ENCODE measurements at places on chromosomes 1 and 21.

GRCh38 chr1:223771814-223772770 is 59.8 kb downstream of the CAPN2 start:
- no peak for DNase-seq

- DNase-seq, result no peak
These were observed 418.9 kb downstream of the PRDM2 start for GRCh38 chr1:14118691-14119485.

- DNase-seq, result no peak
These were observed 122.3 kb downstream of the GRIK1 start for GRCh38 chr21:29817450-29817849.

GRCh38 chr1:183000167-183000962 is 22.9 kb upstream of the LAMC1 start:
- no peak for DNase-seq

DNA sequence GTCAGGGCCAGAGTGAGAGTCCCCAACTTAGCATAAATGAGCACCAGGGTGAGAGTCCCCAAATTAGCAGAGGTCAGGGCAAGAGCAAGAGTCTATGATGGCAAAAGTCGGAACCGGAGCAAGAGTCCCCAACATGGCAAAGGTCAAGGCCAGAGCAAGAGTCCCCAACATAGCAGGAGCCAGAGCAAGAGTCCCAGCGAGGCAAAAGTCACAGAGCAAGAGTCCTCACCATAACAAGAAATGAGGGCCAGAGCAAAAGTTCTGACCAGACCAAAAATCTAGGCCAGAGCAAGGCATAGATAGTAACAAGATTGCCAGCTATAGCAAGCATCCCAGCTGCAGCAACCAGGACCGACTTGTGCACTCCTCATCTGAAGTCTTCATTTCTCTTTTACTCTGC is 3.1 kb downstream of the NSUN4 start:
- DNase-seq, result no peak

- DNase-seq, result no peak
These were observed 99.6 kb downstream of the DDX20 start for GRCh38 chr1:111855260-111855659.

All from ascending aorta (tissue), 2 donors.